ENCODE measurements at places on chromosomes 11 and 22.
A peak's percentile ranks its signal among the peaks of the same experiment; 100 is the strongest.

- DNase-seq, result no peak
Measured at GRCh38 chr22:33095661-33096060, 37.5 kb upstream of the SYN3 start.

- DNase-seq, result peak; percentile 29
Measured at GRCh38 chr11:95092549-95093324, 3.1 kb downstream of the ENDOD1 start.

- DNase-seq, result no peak
Measured at GRCh38 chr11:77140231-77140851, 12.3 kb downstream of the MYO7A start.

- peak; percentile 93 for DNase-seq
Measured at GRCh38 chr11:47355283-47356128, 3.0 kb upstream of the MYBPC3 start.

DNA sequence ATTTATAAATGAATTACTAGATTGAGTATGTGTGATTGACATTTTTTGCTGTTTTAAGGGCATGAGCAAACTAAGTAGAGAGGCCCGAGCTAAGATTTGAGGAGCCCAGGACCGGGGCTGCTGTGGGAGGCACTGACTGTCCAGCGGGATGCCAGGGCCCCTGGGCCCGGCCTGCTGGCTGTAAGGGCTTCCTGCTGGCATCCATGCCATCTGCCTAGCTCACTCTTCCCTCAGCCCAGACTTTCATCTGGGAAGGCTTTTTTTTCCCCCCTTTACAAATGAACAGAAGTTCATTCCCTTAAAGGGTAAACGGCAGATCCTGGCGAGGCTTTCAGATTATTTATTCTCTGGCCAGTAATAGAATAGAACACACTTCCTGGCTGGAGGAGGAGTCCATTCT, 16.0 kb upstream of the TP53I11 start:
- no peak for DNase-seq

DNA sequence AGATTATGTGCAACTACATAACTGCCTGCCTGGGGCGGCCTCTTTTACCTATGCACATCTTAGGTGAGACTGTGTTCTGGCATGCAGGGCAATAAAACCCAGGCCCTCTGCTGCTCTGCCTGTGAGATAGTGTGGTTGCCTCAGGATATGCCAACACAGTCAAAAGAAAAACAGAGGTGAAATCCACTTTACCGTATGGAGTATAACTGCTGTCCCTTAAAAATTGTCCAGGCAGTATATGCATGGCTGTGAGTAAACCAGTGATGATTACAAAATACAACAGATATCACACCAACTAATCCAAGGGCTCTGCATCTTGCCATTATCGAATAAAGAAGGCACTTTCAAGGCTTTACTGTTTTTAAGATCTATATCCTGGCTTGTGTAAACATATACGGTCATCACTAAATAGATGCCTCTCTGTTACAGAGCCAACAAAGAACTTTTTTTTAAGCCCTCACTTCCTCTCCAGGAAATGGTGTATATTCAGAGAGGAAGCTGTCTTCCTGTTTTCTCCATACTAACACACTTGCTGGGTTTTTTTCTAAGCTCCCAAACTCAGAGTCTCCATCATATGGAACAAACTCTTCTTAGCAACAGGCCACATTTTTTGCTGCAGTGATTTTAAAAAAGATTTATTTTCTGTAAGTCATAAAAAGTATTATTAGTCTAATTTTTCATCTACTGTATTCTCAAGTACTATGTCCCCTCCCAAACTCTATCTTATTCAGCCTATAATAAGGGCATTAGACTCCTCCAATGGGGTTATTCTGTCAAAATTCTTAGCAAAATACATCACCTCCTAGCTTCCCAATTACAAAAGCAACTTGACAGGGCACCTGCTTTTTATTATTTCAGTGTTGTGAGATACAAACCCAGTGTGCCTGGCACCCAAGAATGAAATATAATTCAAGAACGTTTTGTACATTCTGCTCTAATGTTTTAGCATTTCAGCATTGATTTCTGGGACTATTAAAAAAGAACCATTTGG, 135.2 kb downstream of the MAML2 start:
- DNase-seq, result no peak

GRCh38 chr22:29388759-29389090, 355 bp upstream of the AP1B1 start:
- DNase-seq, result no peak

DNA sequence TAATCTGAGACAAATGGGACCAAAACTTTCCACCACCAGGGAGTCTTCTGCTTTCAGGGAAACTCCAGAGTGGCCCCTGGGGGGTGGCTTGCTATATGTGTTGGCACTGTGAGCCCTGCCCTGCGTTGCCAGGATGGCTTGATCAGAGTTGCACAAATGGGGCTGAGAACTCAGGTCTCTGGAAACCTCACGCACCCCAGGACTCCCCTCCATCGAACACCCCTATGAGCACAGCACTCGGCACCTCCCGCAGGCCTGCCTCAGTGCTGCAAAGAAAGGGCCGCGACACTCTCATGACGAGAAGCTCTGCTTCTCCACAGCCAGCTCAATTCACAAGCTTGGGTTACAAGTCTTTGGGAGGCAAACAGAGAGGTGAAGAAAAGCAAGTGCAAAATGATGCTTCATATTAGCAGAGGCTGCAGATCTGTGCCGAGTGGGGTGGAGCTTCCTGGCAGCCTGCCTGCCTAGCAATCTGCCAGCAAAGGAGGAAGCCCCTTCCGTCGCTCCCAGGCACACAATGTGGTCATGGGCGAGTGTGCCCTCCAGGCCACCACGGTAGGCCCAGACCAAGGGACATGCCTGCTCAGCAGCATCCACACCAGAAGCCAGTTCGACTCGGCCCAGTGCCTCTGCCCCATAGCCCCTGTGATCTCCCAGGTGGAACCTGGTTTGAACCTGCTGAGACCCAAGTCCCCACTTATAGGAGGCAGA, 55.7 kb downstream of the MYH9 start:
- peak; percentile 57 for DNase-seq

DNA sequence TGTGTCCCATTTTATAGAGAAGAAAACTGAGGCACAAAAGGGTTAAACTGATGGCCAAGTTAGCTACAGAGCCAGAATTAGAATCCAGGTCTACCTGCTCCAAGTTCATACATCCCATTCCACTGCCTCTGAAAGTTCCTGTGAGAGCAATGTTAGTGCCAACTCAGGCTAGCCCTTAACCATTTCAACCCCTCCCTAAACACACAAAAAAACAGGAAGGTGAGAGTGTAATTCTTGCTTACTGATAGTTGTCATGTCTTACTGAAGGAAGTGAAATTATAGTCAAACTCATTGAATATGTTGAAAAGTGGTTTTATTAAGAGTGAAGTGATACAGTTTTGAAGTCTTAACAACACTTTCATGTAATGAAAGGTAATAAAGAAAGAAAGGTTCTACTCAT, 2.9 kb upstream of the E2F8 start:
- DNase-seq, result no peak

GRCh38 chr11:66593650-66594049, 665 bp downstream of the CCS start:
- no peak for DNase-seq

DNA sequence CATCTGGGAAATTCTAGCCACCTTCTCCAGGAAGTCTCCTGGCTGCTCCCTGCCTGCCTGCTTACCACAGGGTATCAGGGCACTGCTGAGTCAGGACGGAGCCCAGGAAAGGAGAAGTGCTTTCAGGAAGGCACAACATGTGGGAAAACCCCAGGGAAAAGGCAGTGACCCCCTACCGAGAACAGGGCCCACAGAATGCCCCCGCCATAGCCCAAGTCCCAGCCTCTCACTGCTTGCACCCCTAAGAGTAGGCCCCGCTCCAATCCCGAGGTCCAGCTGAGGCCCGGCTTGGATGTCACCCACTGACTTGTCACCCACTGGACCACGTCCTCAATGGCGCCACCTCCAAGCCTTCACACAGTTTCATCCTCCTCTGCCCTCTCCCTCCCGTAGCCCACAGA, 34.1 kb downstream of the ARAP1 start:
- no peak for DNase-seq

DNA sequence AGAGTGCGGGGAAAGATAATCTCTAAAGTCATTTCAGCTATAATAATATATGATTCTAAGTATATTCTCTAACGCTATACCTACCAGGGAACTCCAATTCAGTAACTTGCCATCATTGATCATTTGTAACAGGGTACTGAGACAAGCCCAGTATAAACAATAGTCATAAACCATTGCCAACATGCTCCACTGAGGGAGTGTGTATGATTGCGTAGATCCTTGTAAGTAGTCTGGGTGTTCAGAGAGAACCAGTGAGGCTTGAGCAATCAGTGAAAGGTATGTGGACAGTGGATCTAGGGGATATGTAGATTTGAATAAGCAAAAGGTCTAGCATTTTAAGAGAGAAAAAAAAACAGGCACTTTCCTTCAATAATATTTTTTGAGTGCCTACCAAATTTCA, 1326.0 kb downstream of the LRRC4C start:
- no peak for DNase-seq

GRCh38 chr11:99893811-99894210, 793.3 kb upstream of the ARHGAP42 start:
- no peak for DNase-seq

DNA sequence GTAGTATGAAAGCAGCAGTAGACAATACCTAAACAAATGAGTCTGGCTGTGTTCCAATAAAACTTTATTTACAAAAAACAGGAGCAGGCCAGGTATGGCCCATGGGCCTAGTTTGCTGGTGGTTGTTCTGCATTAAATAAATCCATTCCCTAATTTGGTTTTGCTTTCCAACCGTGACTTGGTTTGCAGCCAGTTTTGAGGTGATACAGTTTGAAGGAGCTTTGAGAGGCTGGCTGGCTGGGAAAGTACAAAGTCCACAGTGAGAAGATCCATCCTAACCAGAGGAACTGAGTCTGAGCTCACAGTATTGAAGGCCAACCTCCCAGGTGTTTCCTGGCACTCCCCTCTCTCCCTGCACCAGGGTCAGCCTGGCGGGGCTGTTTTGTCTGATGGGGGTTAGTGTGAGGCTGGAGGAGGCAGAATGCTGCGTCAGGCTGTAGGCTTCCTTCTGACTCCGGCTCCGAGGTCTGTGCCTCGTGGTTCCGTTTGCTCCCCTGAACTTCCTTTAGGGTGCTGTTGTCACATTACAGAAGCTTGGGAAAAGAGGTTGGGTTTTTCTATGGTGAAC, 129.5 kb downstream of the MICAL2 start:
- DNase-seq, result no peak

- no peak for DNase-seq
Measured at GRCh38 chr22:38318792-38319773, 1.9 kb upstream of the CSNK1E start.

GRCh38 chr22:42716221-42716620, 4.4 kb downstream of the A4GALT start:
- DNase-seq, result no peak

DNA sequence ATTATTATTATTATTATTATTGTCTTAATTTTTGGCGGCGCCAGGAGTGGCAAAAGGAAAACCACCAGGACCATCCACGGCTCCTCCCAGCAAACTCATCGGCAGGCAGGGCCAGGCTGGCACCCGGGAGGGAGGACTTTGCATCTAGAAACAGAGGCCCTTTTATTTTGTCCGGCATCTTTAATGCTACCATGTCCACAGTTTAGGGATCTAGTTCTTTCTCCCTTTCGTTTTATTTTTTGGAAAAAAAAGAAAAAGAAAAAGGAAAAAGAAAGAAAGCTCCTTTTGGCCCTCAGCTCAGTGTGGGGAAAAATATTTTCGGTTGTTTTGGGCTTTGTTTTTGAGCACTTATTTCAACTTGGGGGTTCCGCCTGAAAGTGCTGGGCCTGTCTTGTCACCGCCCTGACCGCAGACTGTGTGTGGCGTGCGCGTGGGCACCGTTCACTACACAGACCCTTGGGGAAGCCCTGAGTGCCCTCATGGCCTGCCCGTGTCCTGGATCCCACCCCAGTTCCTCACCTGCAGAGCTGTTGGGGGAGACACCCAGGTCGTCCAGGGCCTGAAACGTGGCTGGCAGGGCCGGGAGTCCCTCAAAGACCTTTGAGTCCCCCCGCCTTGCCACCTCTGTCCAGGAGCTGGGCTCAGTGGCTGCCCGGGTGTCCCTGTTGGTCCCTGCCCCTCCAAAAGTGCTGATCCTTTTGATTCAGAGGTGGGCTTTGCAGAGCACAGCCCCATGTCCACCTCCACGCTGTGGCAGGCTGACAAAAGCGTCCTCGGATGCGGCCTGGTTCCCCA, 69.1 kb upstream of the PPARA start:
- DNase-seq, result peak; percentile 41

DNA sequence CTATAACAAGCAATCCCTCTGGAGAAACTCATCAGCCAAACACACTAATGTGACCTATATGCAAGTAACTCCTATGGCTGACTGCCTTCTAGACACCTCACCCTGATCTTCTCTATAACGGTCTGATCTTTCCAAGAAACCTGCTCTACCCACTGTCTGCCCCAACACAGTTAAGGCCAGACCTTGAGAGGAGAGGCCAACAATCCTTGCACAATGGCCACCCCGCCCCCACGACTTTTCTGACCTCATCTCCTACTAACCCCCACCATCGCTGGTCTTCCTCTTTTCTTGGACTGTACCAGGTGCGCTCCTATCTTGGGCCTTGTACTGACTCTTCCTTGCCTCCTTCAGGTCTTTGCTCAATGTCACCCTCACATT, 12.5 kb downstream of the HIRA start:
- DNase-seq, result no peak

DNA sequence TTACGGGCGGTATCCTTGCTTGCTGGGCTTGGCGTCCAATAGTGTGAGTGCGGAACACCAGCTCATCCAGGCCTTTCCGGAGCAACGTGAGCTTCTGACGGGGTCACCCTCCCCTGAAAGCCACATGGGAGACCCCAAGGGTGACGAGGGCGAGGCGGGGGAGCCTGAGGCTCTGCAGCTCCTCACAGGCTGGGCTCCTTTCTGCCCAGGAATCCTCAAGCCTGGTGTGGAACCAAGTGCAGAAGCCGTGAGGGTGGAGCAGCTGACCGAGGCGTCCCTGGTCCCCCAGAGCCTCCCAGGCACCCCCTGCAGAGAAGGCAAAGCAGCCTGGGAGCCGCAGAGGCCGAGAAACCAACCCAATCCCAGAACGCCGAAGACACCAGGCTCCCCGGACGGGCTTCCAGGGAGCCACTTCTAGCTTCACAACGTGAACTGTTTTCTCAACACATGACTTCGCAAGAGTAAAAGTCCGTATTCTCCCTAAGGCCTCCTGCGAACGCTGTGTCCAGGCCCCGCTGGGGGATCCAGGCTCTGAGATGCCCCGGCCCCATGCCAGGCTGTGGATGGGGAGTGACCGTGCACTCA, 530.3 kb downstream of the BRD1 start:
- no peak for DNase-seq

- DNase-seq, result no peak
Measured at GRCh38 chr11:33668468-33668825, 32.2 kb downstream of the C11orf91 start.
